ENCODE measurements at places on chromosomes 2 and 18. TPM values are rescaled to one million over a fixed set of nuclear protein-coding genes. Genes with fewer than 3 reads are reported as not detected.

POTEI gene
- total RNA-seq: 0.14 TPM

SF3B6 gene
- 213 TPM for total RNA-seq

TRIM43 gene
- total RNA-seq: 0.66 TPM

PLEK gene
- 41.3 TPM for total RNA-seq

ANKRD30BL gene
- 0.19 TPM for total RNA-seq

DLX1 gene
- total RNA-seq: 0.09 TPM

RAB6C gene
- 0.05 TPM for total RNA-seq

IL36B gene
- not detected for total RNA-seq

FBXO11 gene
- 22.3 TPM for total RNA-seq

ETAA1 gene
- 19.3 TPM for total RNA-seq

HOXD3 gene
- total RNA-seq: 0.28 TPM

KCNK3 gene
- 0.05 TPM for total RNA-seq

LINC00305 gene
- 0.05 TPM for total RNA-seq

SERPINB2 gene
- 2.5 TPM for total RNA-seq

TCF7L1 gene
- 0.90 TPM for total RNA-seq

TTC21B gene
- 19.5 TPM for total RNA-seq

GRCh38 chr2:28642796-28643195 is 108.8 kb upstream of the PPP1CB start:
- H3K27ac ChIP-seq: no peak overlapping the region
- no peak for DNase-seq
- no peaks in the 10 kb centered on the region for H3K27me3 ChIP-seq

GRCh38 chr2:163157411-163157810 is 318.8 kb upstream of the KCNH7 start:
- no peak for DNase-seq
- no peaks in the 10 kb centered on the region for H3K4me1 ChIP-seq
- no peak overlapping the region for H3K27ac ChIP-seq
- H3K36me3 ChIP-seq: no peaks in the 10 kb centered on the region

GRCh38 chr2:106267997-106268396 is 73.9 kb upstream of the UXS1 start:
- H3K4me3 ChIP-seq: no peak overlapping the region
- H3K27ac ChIP-seq: no peak overlapping the region
- no peak for DNase-seq
- H3K4me1 ChIP-seq: peaks cover 4% of the 10 kb centered on the region

DNA sequence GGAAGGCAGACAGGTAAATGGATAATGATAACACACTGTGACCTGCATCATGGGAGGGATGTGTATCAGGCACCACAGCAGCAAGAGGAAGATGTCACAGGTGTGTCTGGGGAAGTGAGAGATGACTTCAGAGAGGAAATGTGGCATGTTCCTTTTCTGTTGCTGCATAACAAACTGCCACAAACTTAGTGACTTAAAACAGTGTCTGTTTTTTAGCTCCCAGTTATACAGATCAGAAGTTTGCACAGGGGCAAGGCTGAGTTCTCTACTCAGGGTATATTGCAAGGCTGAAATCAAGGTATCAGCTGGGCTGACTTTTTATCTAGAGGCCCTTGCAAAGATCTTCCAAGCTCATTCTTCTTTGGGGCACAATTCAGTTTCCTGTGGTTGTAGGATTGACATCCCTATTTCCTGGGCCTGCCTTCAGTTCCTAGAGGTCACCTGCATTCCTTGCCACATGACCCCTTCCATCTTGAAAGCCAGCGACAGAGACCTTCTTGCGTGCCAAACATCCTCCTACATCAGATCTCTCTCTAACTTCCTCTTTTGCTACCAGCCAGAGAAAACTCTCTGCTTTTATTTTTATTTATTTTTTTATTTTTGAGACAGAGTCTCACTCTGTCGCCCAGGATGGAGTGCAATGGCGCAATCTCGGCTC is 2.1 kb upstream of the MAP3K2 start:
- H3K4me1 ChIP-seq: peaks cover 37% of the 10 kb centered on the region
- H3K4me3 ChIP-seq: no peak overlapping the region
- no peaks in the 10 kb centered on the region for H3K27me3 ChIP-seq
- H3K27ac ChIP-seq: peak overlapping the region; percentile 98
- H3K36me3 ChIP-seq: no peaks in the 10 kb centered on the region
- DNase-seq: peak; percentile 61

GRCh38 chr18:24840051-24840450 is 379.6 kb downstream of the HRH4 start:
- no peak for DNase-seq
- H3K27ac ChIP-seq: no peak overlapping the region
- no peaks in the 10 kb centered on the region for H3K4me1 ChIP-seq
- H3K36me3 ChIP-seq: no peaks in the 10 kb centered on the region
- no peaks in the 10 kb centered on the region for H3K27me3 ChIP-seq
- H3K4me3 ChIP-seq: no peak overlapping the region

- no peak overlapping the region for H3K4me3 ChIP-seq
- H3K4me1 ChIP-seq: peaks cover 9% of the 10 kb centered on the region
- peaks cover 23% of the 10 kb centered on the region for H3K27me3 ChIP-seq
- H3K36me3 ChIP-seq: no peaks in the 10 kb centered on the region
- H3K27ac ChIP-seq: no peak overlapping the region
Observed at GRCh38 chr2:209425471-209426071, 1.7 kb downstream of the MAP2 start.

GRCh38 chr18:27752944-27753343 is 424.0 kb downstream of the CDH2 start:
- H3K4me1 ChIP-seq: no peaks in the 10 kb centered on the region
- H3K27me3 ChIP-seq: no peaks in the 10 kb centered on the region
- H3K4me3 ChIP-seq: no peak overlapping the region
- H3K27ac ChIP-seq: no peak overlapping the region
- DNase-seq: no peak
- H3K36me3 ChIP-seq: no peaks in the 10 kb centered on the region

- H3K27ac ChIP-seq: no peak overlapping the region
- no peaks in the 10 kb centered on the region for H3K4me1 ChIP-seq
- H3K36me3 ChIP-seq: no peaks in the 10 kb centered on the region
- no peaks in the 10 kb centered on the region for H3K27me3 ChIP-seq
Observed at GRCh38 chr18:41353777-41354528, 601.1 kb upstream of the PIK3C3 start.

GRCh38 chr18:3720818-3721545 is 271.0 kb downstream of the TGIF1 start:
- no peaks in the 10 kb centered on the region for H3K27me3 ChIP-seq
- H3K27ac ChIP-seq: no peak overlapping the region
- no peaks in the 10 kb centered on the region for H3K36me3 ChIP-seq
- DNase-seq: no peak

GRCh38 chr2:176140513-176141317 is 10.6 kb upstream of the HOXD4 start:
- H3K27me3 ChIP-seq: peaks cover 97% of the 10 kb centered on the region
- no peaks in the 10 kb centered on the region for H3K36me3 ChIP-seq
- no peak overlapping the region for H3K27ac ChIP-seq
- peak; percentile 91 for DNase-seq

GRCh38 chr2:239215988-239216613 is 184.7 kb downstream of the HDAC4 start:
- no peak overlapping the region for H3K27ac ChIP-seq
- H3K27me3 ChIP-seq: no peaks in the 10 kb centered on the region
- no peak overlapping the region for H3K4me3 ChIP-seq
- peaks cover 67% of the 10 kb centered on the region for H3K4me1 ChIP-seq
- H3K36me3 ChIP-seq: peaks cover 8% of the 10 kb centered on the region

DNA sequence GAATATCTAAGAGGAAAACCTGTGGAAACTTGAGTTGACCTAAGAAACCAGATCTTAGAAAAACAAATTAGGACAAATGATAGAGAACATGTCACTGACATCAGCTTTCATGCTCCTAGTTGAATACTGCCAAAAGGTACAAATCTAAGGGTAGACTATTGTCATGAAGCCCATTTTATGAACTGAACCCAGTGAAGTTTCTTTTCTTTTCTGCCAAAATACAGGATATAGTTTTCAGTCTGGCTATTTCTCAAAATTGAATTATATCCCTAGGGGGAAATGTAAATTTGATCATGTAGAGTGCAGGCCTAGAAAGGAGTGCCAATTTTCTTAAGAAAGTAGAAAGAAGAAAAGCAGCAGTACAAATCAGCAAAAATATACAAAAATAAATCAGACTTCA is 46.6 kb downstream of the FSIP2 start:
- H3K27me3 ChIP-seq: no peaks in the 10 kb centered on the region
- H3K36me3 ChIP-seq: no peaks in the 10 kb centered on the region
- H3K4me1 ChIP-seq: no peaks in the 10 kb centered on the region
- H3K27ac ChIP-seq: no peak overlapping the region
- DNase-seq: no peak
- H3K4me3 ChIP-seq: no peak overlapping the region

GRCh38 chr2:43223521-43224001 is 2.8 kb downstream of the ZFP36L2 start:
- peak overlapping the region; percentile 96 for H3K4me3 ChIP-seq
- H3K27ac ChIP-seq: peak overlapping the region; percentile 99
- DNase-seq: no peak
- peaks cover 46% of the 10 kb centered on the region for H3K4me1 ChIP-seq

DNA sequence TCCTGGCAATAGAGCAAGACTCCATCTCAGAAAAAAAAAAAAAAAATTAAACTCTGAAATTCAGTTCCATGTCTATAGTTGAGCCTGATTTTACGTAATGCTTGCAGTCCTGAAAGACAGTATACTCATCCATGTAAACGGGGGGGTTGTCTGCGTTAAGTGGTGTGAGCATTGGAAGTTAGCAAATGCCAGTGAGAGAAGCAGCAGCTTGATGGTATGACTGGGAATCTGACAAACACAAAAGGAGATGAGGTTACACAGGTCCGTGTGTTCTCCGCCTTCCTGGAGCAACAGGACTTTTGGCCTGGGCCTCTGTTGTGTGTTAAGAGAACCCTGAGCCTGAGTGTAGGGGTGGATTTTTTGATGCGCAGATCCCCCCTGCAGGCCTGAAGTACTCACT is 82.9 kb downstream of the PRKCE start:
- no peak overlapping the region for H3K4me3 ChIP-seq
- H3K4me1 ChIP-seq: no peaks in the 10 kb centered on the region
- no peaks in the 10 kb centered on the region for H3K27me3 ChIP-seq
- H3K27ac ChIP-seq: no peak overlapping the region
- DNase-seq: no peak
- H3K36me3 ChIP-seq: no peaks in the 10 kb centered on the region

GRCh38 chr2:231531883-231532755 is 1.9 kb upstream of the NMUR1 start:
- H3K4me3 ChIP-seq: no peak overlapping the region
- no peak overlapping the region for H3K27ac ChIP-seq
- H3K4me1 ChIP-seq: peaks cover 8% of the 10 kb centered on the region
- H3K36me3 ChIP-seq: no peaks in the 10 kb centered on the region
- no peak for DNase-seq

DNA sequence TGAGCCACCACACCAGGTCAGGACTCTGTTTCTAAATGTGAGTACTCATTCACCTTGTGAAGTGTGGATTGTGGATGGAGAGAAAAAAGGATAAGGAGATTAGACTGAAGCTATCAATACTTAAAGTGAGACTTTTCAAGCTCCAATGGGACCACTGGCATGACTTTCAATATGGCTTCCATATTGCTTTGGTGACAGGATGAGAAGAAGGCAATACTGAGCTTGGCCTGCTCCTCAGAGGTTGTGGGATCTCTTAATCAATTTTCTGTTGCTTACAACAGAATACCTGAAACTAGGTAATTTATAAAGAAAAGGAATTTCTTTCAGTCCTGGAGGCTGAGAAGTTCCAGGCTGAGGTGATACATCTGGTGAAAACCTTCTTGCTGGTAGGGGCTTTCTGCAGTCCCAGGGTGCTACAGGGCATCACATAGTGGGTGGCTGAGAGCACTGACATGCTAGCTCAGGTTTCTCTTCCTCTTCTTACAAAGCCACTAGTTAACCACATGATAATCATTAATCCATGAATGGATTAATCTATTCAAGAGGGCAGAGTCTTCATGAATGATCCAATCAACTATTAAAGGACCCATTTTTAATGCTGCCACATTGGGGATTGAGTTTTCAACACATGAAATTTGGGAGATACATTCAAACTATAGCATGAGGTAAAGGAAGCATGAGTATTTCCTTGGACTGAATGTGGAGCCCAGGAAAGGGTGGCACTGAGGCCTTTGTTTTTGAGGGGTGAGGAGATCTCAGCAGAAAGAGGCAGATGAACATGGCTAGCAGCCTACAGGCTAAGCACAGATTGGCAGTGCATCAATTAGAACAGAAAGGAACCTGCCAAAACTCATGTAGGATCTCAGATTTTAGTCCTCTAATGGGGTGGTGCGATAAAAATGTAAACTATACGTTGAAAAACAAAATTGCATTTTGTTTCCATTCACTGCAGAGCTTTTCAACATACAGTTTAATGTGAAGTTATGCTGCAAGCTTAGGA is 274.5 kb downstream of the PIK3C3 start:
- H3K27ac ChIP-seq: no peak overlapping the region
- no peak for DNase-seq
- no peak overlapping the region for H3K4me3 ChIP-seq
- H3K4me1 ChIP-seq: no peaks in the 10 kb centered on the region
- H3K36me3 ChIP-seq: no peaks in the 10 kb centered on the region
- no peaks in the 10 kb centered on the region for H3K27me3 ChIP-seq

DNA sequence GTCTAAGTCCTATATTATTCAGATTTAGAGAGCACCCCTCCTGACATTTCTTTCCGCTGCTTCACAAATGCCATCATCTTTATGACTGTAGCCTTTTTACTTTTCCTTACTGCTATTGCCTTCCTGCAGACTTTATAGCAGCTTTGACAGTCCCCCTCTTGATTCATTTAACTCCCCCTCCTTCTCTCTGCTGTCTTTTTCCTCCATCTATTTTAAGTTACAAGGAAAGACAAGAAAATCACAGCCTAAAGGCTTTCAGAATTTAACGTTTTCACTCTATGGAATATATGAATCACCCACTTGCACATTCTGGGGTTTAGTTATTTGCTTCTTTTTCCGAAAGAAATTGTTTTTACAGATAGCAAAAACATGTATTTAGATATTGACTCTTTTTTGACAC is 183.4 kb upstream of the SETBP1 start:
- H3K27me3 ChIP-seq: no peaks in the 10 kb centered on the region
- no peak overlapping the region for H3K27ac ChIP-seq
- DNase-seq: no peak
- no peaks in the 10 kb centered on the region for H3K36me3 ChIP-seq

- no peak for DNase-seq
- no peak overlapping the region for H3K27ac ChIP-seq
- no peaks in the 10 kb centered on the region for H3K36me3 ChIP-seq
- no peaks in the 10 kb centered on the region for H3K27me3 ChIP-seq
- H3K4me3 ChIP-seq: no peak overlapping the region
Observed at GRCh38 chr2:130762910-130763385, 7.6 kb downstream of the AMER3 start.

DNA sequence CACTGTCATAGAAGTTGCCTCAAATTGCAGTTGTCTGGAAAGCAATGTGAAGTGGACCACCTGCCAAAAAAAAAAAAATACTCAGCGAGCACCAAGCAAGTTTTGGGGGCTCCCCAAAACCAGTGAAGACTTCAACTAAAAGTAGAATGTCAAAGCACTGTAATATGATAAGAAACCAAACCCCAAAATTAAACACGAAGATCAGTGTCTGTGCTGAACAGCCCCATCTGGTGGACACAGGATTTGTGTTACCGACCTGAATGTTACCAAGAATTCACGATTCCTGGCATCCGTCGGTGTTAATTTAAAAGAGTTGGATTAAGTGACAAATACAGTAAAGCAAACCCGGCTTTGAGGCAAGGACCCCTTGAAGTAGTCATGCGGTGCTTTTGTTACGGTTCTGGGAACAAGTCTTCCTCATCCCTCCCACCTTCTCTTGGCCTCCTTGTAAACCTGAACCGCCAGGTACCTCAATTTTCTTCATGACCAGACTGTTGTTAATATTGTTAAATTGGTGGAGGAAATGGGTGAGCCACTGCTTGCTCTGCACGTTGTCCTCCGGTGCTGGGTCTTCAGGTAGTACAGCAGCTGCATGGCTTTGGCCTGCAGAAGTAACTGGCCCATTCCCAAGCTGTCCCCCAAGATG is 31.3 kb upstream of the SSB start:
- H3K4me3 ChIP-seq: no peak overlapping the region
- DNase-seq: peak; percentile 75
- H3K27me3 ChIP-seq: peaks cover 7% of the 10 kb centered on the region
- H3K36me3 ChIP-seq: no peaks in the 10 kb centered on the region
- H3K4me1 ChIP-seq: peaks cover 16% of the 10 kb centered on the region
